Pancreas (tissue), 10 donors: ENCODE measurements at places on chromosomes 7 and 10. TPM values are rescaled to one million over a fixed set of nuclear protein-coding genes. Genes with fewer than 3 reads are reported as not detected.

Gene H2BK1
- not detected for polyA plus RNA-seq

Gene ELN
- polyA plus RNA-seq = 36.9 TPM

Gene IKZF5
- polyA plus RNA-seq = 8.5 TPM

Gene GJD4
- not detected for polyA plus RNA-seq

Gene PKD2L1
- 0.54 TPM for polyA plus RNA-seq

Gene COL26A1
- 3.5 TPM for polyA plus RNA-seq

Gene PTPRZ1
- polyA plus RNA-seq = 0.99 TPM

Gene SHH
- 0.35 TPM for polyA plus RNA-seq

Gene GDF10
- polyA plus RNA-seq = 2.0 TPM

Gene PDE6C
- polyA plus RNA-seq = not detected

Gene DYDC2
- polyA plus RNA-seq = 0.15 TPM

Gene IFIT1B
- polyA plus RNA-seq = 0.05 TPM

Gene EPO
- polyA plus RNA-seq = 1.8 TPM

Gene SFXN3
- 19.2 TPM for polyA plus RNA-seq

Gene HHEX
- polyA plus RNA-seq = 38.2 TPM

Gene TRIM4
- 9.4 TPM for polyA plus RNA-seq

Gene DKK1
- 0.11 TPM for polyA plus RNA-seq

Gene PHTF2
- polyA plus RNA-seq = 4.1 TPM
